Activated naive CD8-positive, alpha-beta T cell treated with anti-CD3 and anti-CD28 coated beads for 36 hours (primary cell): ENCODE measurements at places on chromosomes 7 and 10.

- DNase-seq: no peak
Observed at GRCh38 chr7:153930696-153931095, 121.5 kb upstream of the DPP6 start.

DNA sequence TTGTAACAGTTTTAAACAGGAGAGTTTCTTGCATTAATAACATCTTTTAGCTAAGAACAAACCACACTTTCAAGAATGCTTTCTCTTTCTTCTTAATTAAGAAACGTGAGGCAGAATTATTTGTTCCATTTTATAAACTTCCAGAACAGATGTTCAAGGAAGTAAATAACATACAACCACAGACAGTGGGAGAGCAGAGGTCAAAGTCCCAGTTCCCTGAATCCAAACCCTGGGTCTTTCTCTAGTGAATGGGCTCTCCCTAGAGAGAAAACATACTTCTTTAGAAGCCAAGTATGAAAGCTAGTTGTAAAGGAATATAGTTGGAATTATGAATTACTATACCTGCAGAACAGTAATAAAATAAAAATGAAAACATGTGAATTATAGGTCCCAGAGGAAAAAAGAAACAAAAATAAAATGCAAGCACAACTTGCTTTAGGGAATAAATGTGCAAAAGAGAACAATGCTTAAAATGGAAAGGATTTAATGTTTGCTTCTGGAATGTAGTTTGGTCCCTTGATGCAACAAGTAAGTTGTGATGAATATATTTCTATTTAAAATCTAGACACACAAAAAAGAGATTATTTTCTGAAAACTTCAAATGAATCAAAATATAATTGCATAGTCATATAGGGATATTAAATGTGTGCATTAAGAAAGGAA lies 6.0 kb downstream of the OR6B1 start:
- no peak for DNase-seq

GRCh38 chr7:158494162-158494586 lies 93.4 kb downstream of the PTPRN2 start:
- no peak for DNase-seq

DNA sequence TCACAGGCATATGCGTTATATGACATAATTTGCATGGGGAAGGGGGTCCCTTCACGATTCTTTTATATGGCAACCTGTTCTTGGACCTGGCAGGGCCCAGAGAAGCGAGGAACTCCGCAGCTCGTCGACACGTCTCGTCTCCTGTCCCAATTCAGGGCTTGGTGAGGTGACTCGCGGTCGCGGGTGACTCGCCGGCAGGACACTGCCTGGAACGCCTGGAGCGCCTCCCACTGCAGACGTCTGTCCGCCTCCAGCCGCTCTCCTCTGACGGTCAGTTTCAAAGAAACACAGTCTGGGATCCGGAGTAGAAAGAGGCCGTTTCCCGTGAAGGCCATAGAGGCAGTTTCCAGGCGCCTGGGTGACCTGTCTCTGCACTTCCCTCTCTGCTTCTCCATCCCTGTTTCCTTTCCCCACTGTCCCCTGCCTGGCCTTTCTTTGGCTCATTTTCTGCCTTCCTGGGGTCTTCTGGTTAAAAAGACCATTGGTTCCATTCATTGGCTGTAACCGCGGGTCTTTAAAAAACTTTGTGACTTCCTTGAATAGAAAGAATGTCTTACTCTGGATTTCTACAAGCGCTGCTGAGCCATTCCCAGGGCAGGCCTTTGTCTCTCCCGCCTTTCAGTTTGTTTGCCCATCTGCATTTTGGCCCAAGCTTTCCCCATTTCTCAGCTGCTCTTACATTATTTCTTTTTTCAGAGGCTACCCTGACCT lies 1.2 kb downstream of the UPP1 start:
- DNase-seq: no peak

- DNase-seq: no peak
Observed at GRCh38 chr10:85407088-85407487, 959.5 kb downstream of the GRID1 start.

GRCh38 chr7:122597277-122597676 lies 101.6 kb downstream of the RNF133 start:
- no peak for DNase-seq

DNA sequence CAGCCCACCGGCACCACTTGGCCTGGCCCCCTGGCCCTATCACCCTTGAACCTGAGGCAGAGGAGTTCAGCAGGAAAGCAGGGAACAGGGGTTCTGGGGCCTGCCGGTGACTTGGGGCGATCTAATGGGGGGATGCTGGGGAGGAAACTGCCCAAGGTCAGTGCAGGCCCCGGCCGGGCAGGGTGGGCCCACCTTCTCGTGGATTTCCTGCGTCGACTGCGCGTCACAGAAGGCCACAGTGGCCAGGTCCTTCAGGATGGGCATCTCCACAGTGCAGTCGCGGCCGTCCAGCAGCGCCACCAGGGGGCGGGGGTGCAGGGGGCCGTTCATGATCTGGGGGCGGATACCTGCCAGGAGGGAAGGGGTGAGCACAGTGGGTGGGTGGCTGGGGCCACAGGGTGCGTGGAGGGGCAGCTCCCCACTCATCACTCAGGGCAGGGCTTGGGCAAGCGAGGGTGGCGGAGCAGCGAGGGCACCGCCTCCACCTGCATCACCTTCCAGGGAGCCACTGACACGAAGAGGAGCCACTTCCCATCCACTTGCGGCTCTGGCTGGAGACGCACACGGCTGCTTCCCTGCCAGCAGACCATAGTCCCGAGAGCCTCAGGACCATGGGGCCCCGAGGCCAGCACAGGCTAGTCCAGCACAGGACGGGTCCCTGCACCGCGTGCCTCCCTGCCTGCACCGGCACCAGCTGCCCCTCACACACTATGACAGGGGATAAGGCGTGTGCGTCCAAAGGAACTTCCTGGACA lies 61.4 kb downstream of the ZRANB1 start:
- DNase-seq: no peak

- no peak for DNase-seq
Observed at GRCh38 chr7:120156476-120156875, 116.5 kb upstream of the KCND2 start.

- peak; percentile 76 for DNase-seq
Observed at GRCh38 chr10:3803927-3804741, 19.1 kb upstream of the KLF6 start.

GRCh38 chr7:79622781-79623180 lies 169.3 kb upstream of the MAGI2 start:
- DNase-seq: no peak

- no peak for DNase-seq
Observed at GRCh38 chr7:102189756-102190155, 96.9 kb upstream of the SH2B2 start.

DNA sequence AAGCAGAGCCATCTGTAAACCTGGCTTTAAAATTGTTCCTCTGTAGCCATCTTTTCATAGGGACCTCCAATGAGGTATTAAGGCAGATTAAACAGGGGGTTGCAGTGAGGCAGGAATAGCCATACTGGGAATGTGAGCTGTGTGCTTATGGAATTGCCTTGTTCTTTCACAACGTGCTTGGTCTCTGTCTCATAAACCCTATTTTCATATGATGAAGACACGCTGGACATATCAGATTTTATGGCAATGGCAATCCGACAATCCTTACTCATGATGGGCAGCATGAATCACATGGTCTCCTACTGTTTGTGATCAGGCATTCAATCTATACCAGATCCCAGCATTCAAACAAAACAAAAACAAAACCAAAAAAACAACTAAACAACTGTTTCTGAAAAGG lies 418.9 kb upstream of the NRP1 start:
- no peak for DNase-seq

DNA sequence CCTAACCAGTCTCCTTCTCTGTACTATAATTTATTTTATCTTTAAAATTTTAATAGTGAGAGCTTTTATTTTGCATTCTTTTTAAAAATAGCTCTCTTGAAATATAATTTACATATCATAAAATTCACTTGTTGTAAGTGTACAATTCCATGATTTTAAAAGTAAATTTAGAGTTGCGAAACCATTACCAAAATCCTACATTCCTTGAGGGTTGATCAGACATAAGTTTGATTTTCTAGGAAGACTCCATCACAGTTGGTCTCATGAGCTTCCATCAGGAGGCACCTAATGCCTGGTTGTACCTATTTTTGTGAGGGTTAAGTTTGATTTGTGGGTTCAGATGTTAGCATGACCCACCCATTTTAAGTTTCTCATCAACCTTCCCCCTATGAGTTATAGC lies 108.1 kb downstream of the BMPER start:
- no peak for DNase-seq

GRCh38 chr7:7614018-7614741 lies 26.4 kb upstream of the UMAD1 start:
- DNase-seq: no peak

DNA sequence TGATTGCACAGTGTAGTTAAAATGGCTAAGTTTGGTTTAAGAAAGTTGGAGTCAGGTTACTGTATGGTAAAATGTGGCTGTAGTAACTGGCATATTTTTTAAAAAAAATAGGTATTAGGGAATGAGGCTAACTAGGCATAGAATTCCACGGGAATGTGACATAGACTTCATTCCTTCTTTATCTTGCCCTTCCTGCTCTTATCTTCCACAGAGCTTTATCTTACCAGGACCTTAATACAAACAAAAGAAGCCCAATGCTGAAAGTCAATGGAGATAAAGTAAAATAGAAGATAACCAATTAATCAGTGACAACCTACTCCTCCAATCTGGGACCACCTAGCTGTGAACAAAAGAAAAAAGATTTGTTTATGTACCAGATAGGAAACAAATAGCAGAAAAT lies 58.1 kb downstream of the TET1 start:
- DNase-seq: no peak

DNA sequence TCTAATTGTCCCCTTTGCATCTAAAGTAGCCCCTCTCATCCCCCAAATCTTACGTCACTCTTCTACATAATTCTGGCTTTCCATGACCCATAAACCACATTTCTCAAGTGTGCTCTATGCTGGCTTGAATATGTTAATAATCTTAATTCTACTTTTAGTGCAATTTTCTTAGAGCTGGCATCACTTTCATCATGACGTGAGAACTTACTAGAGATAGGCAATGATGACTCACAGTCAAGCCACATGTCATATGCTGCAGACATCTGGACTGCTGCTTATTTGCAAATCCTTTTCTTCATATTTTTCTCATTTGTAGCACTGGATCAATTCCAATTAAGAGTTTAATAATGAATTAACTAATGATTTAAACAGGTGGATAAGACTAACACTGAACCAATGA lies 260.7 kb upstream of the PRKCQ start:
- no peak for DNase-seq

- no peak for DNase-seq
Observed at GRCh38 chr10:126135941-126136595, 239.7 kb downstream of the FANK1 start.

GRCh38 chr7:132933072-132933458 lies 148.8 kb downstream of the CHCHD3 start:
- no peak for DNase-seq

GRCh38 chr10:124386186-124387077 lies 32.3 kb downstream of the OAT start:
- no peak for DNase-seq

GRCh38 chr7:77402818-77403217 lies 13.3 kb downstream of the GSAP start:
- no peak for DNase-seq

DNA sequence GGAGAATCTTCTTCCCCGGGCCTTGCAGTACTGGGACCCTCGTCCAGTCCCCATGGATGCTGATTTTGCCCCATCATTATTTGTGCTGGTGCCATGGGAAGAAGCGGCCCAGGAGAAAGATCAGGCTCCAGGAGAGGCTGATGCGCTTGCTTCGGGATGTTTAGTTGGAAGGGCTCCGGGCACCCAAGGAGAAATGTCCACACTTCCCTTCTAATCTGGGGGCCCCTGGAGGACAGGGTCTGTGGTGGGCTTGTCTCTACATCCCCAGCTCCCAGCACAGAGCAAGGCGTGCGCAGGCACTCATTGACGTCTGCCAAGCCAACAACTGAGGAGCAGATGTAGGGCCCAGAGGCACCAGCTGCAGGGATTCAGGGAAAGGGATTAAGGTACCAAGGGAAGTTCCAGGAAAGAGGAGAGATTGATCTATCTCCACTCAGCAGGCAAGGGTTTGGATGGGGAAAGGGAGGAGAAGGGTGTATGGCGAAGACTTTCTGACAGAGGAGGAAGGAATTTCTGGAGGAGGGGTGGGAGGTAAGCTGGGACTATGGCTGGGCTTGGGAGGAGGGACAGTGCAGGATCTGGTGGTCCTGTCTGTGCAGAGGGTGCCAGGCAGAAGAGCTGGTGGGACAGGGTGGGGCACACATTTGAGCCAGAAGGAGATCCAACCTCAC lies 38.7 kb upstream of the LEP start:
- DNase-seq: no peak

GRCh38 chr7:151558575-151558974 lies 38.9 kb upstream of the RHEB start:
- no peak for DNase-seq

DNA sequence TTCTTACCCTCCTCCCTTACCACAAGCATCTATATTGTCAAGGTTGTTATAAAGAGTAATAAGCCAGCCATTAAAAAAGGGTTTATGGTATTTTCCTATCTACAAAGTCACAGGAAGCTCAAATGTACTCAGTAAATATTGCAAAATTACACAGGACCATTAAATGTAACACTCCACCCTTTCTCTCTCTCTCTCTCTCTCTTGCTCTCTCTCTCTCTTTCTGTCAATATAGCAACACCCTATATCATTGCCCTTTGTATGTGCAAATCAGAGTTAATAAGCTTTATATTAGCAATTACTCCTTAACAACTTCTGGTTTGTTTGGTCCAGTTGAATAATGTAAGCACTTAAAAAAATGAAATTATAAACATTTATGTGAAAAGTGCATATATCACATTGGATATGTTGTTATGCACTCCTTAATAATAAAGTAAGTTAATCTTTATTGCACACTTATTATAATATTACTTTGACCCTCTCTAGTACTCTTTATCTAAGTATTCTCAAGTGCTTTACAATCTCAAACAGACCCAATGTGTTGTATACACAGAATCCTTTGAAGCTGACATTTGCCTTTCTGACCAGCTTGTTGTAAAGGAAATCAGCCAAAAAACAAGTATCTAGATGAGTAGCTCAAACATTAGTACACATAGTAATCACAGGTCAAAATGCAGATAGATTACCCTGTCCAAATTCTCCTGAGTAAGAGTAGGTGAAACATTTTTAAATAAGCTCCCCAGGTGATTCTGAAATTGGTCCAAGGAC lies 93.2 kb downstream of the CFTR start:
- no peak for DNase-seq

DNA sequence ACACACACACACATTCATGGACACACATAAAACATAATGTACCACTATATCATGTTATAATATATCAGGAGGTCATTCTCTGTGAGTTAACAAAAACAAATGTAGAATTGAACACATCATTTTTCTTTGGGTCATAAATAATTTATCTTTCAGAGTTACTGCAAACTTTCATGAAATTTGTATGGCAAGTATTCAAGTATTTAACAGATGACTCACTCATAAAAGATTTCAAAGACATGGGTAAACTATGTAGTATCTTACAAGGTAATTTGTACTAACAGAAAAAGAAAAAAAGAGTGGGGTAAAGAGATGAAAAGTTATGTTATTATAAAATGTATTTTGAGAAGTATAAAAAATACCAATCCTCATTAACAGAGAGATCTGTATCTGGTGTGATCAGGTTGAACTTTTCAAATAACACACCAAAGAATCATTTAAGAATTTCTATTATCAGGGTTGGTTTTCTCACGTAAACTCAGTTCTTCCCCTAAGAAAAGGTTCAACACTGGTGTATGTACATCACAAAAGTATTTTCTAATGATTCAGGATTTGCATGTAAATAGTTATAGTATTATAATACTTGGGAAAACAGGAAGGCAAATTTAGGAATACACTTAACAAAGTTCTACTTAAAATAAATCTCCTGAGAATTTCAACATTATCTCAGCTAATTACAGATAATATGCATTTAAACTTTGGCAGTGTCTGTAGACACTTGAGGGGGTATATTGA lies 933.1 kb upstream of the LRRN3 start:
- no peak for DNase-seq
